Right renal pelvis (tissue), 4 donors: ENCODE measurements at places on chromosomes 13 and 19.
A peak's percentile ranks its signal among the peaks of the same experiment; 100 is the strongest.

DNA sequence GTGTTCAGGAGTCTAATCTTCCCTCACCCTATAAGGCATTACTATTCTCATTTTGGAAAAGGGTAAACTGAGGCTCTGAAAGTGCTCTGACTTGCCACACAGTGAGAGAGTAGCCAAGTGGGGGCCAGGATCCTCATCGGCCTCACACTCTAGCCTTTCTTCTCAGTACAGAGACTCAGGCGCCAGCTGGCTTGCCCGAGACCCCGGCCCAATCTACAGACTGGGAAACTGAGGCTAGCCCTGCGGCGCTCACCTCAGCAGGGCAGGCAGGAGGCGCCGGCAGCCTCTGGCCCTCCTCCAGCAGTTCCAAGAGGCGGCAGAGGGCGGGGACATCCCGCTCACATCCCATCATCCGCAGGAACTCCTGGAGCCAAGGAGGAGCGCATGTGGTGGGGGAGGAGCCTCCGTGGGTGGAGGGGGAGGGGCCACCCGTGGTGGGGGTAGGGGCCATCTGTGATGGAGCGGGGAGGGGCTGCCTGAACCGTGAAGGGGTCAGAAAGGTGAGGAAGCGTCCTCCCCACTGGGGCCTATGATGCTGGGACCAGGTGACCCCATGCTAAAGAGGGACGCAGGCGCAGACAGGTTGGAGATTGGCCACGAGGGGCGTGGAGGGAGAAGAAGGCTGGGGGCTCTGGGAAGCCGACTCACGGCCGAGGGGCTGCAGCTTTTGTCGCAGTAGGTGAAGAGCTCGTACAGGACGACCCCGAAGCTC is 8.7 kb upstream of the INSL3 start:
- DNase-seq: no peak

DNA sequence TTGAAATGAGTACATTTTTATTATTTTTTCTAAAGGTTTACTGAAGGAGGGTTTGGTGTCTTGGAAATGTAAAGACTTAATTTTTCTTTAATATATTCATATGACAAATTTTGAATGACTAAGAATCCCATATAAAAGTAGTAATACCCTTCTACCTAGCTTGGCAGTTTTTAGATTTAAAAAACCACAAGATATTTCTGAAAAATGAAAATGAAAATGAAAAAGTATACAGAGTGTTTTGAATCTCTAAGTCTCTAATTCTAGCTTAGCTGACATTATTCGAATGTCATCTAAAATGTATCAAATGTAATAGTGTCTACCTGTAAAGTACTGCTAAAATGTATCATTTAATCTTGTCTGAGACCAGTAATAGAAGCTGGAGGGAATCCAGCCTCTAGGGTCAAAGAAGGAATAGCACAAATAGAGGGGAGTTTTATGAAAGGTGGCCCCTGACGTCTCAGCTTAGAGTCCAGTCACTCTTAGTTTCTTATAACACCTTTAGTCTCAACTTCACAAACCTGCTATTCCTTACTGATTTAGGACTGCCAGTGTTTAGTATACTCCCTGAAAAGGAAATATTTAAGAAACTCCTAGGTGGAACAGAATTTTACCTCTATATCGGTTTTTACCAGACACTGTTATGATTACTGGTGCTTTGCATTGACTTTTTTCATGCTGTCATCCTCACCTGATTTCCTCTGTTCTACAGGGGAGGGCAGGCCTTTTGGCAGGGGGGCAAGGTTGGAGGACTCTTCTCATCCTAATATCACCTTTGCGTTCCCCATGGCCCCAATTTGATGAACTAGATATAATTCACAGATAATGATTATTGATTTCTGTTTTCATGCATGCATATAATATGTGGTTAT is 16.2 kb upstream of the MIR17HG start:
- DNase-seq: no peak

DNA sequence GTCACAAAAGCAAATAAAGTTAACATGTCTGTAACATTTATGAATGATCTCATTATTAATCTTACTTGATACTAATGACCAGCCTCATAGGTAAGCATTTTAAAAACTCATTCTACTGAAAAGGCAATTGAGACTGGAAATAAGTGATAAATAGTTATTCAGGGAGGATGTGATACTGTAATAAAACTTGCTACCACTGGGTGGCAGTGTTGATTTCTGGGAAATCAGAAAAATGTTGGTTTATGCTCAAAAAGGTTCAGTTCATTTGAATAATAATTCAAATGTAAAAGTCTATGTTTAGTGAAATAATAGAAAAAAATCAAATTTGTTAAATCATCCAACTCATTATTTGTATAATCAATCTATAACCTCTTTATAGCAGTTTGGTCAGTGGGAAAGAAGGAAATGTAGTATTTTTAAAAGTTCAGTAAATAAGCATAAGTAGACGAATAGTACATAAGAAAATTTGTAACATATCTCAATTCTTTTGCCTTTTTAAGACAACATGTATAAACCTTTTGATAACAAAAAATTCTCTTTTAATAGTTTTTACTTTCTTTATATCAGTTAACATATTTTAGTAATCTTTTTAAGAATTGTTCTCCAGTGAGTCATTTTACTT is 9.6 kb downstream of the ABHD13 start:
- no peak for DNase-seq

- no peak for DNase-seq
Observed at GRCh38 chr19:35529241-35530218, 1.4 kb upstream of the SBSN start.

DNA sequence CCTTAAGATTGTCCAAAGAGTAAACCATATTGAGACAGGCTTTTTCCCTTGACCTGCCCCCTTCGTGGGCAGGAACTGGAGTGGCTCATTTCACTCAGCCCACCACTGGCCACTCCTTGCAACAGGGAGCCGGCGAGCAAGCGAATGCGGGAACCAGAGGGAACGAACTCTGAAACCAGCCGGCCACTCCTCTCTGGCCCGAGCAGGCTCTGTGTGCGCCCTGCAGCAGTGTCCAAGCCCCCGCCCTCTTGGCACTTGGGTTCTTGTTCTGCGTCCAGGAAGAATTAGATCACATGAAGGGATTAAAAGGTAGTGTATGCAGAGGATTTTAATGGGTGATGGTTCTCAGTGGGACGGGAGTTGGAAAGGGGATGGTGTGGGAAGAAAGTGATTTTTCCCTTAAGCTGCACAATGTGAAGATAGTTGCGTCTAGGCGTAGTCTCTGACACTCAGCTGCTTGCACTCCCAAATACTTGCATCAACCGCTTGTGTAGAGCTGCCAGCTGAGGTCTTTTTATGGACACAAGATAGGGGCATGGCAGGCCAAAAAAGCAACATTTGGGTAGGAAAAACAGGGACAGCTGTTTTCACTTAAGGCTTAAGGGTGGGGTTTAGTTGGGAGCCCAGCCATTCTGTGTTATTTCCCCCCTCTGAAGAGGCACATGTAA is 1209.7 kb upstream of the PCDH20 start:
- DNase-seq: no peak

DNA sequence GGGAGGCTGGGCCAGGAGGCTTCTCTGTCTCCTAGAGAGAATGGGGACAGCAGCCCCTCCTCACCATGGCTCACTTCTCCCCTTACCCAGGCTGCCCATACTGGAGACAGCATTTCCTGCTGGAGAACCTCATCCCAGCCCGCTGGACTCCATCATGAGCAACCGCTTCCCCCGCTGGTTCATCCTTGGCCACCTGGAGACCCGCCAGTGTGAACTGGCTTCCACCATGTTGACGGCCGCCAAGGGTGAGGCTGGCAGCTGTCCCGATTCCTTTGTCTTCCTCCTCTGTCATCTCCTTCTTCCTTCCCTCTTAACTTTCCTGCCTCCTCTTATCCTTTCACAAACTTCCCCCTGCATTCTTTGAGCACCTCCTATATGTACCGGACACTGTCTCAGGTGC is 28.0 kb downstream of the ZSWIM4 start:
- no peak for DNase-seq

- peak; percentile 27 for DNase-seq
Observed at GRCh38 chr13:46831588-46832194, 34.7 kb upstream of the ESD start.

DNA sequence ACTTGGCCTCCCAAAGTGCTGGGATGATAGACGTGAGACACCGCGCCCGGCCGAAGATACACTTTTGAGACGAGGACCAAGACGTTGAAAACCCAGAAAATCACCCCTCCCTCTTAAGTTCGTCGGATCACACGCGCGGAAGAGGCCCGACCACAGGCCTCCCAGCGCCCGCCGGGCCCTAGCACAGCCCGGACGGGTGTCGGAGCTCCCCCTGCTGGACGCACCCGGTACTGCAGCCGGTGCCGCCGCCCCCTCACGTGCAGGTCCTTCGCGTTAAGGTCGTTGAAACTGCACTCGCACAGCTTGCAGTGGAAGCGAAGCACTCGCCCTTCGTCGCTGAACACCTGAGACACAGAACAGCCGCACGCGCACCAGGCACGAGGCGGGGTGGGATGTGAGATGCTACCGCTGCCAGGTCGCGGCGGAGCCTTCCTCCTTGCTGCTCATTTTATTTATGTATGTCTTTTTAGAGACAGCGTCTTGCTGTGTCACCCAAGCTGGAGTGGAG is 35.7 kb upstream of the MATK start:
- no peak for DNase-seq
